ENCODE measurements at places on chromosomes 6 and 20.

- no peak for DNase-seq
These were observed 92.7 kb upstream of the ARMC2 start for GRCh38 chr6:108755257-108756240.

DNA sequence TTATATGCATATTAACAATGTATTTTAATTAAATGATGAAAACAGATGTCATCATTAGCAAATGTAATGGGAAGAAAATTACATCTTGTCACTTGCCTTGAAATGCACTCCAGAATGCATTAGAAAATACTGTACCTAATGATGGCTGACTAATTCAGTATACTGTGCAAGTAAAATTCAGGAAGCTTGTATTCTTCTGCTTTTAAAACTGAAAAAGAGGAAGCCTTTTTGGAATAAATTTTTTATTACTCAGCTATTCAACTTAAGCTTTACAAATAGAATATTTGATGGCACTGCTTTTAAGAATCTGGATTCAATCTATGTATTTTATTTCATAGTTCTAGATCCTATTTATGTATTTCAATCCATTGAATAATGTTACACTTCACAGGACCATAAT, 195.5 kb downstream of the RIMS1 start:
- no peak for DNase-seq

- DNase-seq, result no peak
These were observed 40.1 kb upstream of the AKIRIN2 start for GRCh38 chr6:87742106-87742505.

GRCh38 chr20:61139031-61139430, 113.0 kb upstream of the CDH4 start:
- no peak for DNase-seq

- no peak for DNase-seq
These were observed 89.3 kb downstream of the BCAS1 start for GRCh38 chr20:53981130-53981529.

GRCh38 chr6:11263291-11263775, 30.9 kb upstream of the NEDD9 start:
- DNase-seq, result no peak

- no peak for DNase-seq
These were observed 97.2 kb downstream of the SPTLC3 start for GRCh38 chr20:13105864-13106457.

- DNase-seq, result no peak
These were observed 62.1 kb downstream of the BMP2 start for GRCh38 chr20:6829510-6830116.

GRCh38 chr6:5055118-5055517, 30.0 kb upstream of the PPP1R3G start:
- DNase-seq, result no peak

DNA sequence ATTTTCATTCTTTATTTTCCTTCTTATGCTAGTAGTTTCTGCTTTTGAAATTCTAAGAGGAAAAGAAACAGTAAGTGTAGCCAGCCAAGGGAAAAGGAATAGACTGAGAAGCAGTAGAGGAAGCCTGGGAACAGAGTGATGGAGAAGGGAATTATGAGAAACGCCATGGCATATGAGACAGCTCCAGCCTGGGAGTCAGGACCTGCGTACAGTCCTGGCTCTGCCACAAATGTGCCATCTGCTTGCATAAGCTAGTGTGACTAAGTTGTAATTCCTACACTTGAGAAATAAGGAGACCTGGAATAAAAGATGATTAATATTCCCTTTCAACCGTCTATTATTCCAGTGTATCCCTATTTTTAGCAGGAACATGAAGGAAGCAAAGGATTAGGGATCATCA, 47.5 kb downstream of the OSTM1 start:
- no peak for DNase-seq

DNA sequence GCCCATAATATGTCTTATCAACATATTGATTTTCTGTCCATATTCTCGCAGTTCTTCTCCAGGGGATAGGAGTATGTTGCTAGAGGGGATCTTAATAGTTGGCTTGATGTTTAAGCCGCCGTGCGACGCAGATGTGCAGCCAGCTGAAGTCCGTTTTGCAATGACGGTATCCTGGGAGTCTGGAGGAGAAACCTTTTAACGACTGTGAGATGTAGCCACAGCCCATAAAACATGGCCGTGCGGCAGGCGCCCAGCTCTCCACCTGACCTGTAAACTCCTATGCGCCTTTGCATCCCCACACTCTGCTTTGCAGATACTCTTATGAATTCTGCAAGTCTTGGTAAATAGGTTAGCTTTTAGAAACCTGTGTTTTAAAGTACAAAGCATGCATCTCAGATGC, 36.9 kb downstream of the BMP6 start:
- no peak for DNase-seq

DNA sequence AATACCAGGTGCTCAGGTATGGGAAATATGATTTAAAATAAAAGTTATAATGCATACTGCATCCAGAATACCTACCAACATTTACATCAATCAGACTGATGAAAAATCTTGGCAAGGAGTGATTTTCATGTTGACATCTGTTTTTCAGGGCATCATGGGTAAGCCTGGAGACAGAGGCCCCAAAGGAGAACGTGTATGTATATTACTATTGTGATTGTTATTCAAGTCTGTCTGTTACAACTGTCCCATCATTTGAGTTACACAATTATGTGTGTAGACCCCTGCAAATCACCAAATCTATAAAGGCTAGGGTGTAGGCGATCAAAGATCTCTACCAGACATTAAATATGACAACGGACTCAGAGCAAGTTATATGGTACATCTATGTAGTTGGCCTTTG, 118.2 kb downstream of the COL9A1 start:
- DNase-seq, result no peak

DNA sequence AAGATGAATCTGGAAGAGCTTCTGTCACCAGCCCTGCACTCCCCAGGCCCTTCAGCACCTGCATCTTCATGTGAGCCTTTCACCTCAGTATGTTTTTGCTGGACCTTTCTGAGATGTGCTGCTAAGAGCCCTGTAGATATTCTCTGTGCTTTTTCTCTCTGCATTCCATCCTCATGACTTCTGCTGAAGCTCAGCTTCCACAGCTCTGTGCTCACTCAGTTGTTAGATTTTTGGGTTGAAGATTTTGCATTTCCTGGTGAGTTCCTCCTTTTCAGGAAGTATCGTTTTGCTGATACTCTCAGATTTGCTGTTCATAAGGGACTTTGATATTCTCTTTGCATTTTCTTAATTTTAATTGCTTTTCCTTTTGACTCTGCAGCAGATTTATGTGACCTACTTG, 18.3 kb downstream of the KIAA1586 start:
- no peak for DNase-seq

- DNase-seq, result no peak
These were observed 183.7 kb upstream of the JAG1 start for GRCh38 chr20:10857352-10858070.

DNA sequence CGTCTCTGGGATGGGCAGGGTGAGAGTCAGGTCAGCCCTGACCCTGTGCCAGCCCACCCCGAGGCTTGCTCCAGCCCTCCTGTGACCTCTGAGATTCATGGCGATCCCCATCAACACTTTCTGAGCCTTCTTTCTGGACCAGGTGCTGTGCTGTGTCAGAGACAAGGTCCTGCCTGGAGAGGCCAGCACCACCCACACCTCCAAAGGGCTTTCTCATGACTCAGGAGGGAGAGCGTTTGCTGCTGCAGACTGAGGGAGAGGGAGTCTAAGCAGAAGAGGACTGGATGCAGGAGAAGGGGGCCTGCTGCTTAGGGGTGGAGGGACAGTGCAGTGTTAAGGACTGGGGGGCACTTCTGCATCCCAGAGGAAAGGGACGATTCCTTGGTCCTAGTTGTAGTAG, 193.5 kb downstream of the LRFN2 start:
- no peak for DNase-seq

GRCh38 chr20:63028461-63028921, 21.7 kb upstream of the BHLHE23 start:
- no peak for DNase-seq

- no peak for DNase-seq
These were observed 33.1 kb upstream of the MPC1 start for GRCh38 chr6:166415833-166416347.

GRCh38 chr6:71509191-71510005, 220.8 kb downstream of the OGFRL1 start:
- no peak for DNase-seq

DNA sequence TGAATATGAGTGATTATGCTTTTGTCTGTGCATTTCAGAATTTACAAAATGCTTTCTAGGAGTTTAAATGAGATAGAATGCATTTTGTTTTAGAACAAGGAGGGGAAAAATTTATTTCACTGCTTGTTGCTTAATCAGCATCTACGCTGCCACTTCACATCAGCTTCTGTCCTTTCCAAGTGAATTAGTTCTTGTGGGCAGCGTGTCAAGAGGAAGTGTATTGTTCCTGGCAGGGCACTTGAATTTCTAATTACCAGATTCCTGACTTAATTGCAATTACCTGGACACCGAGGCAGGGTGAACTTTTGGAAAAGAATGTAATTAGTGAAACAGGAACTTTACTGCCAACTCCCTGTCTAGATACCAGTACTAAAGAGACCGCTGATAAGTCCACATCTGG, 263.5 kb downstream of the TMEM242 start:
- peak; percentile 41 for DNase-seq

DNA sequence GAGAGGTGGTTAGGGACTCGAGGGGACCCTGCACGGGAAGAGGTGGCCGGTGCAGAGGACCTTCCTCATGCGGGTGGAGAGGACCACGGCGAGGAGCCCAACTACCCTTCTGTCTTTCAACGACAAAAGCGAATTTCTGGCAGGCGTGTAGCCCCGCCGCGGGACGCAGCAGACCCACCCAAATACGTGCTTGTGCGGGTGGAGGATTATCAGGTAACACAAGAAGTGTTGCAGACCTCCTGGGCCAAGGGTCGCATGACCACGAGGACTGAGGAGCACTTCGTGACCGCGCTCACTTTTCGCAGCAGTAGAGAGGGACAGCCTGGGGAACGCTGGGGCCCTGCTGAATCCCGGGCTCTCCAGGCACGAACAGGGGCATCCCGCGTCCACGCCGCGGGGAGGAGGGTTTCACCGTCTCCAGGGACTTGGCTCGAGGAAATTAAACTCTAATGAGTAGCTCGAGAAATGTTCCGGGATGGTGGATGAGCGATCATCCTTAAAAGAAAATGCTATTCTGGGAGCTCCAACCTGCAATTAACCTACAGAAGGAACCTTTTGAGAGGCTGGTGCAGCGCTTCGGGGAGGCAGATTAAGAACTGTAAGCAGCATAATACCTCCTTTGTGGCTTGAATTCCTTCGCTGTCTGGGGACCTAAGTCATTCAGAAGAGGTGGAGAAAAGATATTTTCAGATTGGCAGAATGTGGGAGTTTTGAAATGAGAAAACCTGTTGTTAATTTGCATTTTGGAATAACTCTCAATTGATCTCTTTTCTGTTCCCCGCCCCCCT, 804 bp downstream of the C6orf141 start:
- DNase-seq, result no peak

DNA sequence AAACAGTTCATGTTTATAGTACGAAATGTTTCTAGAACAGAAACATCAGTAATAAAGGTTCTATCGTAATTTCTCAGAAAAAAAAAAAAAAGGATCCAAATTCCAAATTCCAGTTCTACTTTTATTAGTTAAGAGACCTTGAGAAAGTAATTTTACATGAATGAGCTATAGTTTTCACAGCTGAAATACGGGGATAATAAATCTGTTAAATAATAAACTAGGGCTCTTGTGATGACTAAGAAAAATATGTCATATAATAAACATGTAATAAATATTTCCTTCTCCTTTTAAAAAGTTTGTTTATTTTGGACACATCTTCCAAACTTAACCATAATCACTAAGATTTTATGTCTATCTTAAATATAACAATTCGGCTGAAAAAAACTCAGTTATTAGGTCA, 17.8 kb downstream of the RARS2 start:
- DNase-seq, result no peak

GRCh38 chr6:112923940-112924587, 576.9 kb downstream of the RFPL4B start:
- DNase-seq, result no peak

DNA sequence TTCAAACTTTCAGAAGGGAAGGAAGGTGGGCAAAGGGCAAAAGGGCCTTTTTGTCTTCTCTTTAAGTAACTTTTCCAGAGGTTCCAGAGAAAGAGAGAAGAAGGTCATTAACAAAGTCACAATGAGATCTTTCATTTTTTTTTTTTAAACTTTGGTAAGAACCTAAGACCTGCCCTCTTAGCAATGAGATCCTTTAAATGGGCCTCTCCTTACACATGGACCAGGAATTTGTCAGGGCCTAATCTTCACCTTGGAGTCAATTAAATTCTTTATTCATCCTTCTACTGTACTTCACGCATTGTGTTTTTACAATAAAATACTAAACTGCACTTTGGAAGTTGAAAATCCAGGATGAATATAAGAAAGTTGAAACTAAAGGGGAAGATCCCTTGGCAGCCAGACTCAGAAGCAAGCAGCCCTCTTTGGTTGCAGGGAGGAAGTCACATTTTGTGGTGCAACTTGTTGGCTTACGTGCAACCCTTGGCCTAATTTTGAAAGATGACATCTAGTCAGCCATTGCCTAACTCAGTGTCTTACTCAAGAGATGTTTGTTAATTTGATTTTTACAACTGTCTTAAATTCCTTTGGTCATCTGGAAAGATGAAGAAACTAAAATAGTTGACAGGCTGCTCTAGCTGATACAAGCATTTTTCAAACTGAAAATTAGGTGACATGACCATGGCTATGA, 11.9 kb upstream of the TMEM170B start:
- DNase-seq, result no peak

DNA sequence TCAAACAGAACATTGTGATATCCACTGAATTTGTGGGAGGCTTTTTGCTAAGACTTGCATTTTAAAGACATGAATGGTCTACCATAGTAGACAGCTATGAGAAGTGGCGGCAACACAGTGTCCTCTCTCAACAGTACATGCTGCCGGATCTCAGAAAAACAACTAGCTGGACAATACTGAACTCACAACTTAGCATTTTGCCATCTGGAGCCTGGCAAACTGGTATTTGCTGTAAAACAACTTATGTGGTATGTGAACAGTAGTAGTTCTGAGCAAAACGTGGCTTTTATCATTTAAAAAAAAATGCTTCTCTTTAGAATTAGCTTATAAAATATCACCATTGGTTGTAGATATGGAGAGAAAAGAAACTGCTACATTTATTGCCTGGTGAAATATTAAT, 3.3 kb upstream of the PXDC1 start:
- no peak for DNase-seq

GRCh38 chr20:17889226-17889625, 79.4 kb downstream of the SNX5 start:
- DNase-seq, result no peak

- DNase-seq, result no peak
These were observed 3.7 kb downstream of the TNFAIP3 start for GRCh38 chr6:137870744-137871247.

Data from NCI-H774 (cell line).